Activated T-cell treated with anti-CD3 and anti-CD28 coated beads for 4 hours (primary cell): ENCODE measurements at places on chromosomes 7 and 10.

DNA sequence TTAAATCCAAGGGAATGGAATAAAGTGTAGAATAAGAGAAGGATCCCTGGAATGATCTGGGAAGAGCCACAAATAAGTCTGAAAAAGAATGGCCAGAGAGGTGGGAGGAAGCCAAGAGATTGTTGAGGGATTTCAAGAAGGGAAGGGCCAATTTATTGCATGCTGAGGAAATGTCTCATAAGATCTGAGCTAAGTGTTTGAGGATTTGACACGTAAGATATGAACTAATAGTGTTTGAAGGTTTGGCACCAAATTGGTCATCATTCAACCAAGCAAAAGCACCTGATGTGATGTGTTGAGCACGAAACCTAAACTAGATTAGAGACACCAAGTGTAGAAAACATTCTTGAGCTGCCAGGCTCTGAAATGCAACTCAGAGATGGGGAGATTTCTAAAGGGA is 97.9 kb downstream of the TSPAN12 start:
- DNase-seq, result no peak

- DNase-seq, result no peak
Measured at GRCh38 chr7:22845221-22845834, 22.7 kb upstream of the TOMM7 start.

- no peak for DNase-seq
Measured at GRCh38 chr7:1703871-1704810, 34.1 kb downstream of the ELFN1 start.

DNA sequence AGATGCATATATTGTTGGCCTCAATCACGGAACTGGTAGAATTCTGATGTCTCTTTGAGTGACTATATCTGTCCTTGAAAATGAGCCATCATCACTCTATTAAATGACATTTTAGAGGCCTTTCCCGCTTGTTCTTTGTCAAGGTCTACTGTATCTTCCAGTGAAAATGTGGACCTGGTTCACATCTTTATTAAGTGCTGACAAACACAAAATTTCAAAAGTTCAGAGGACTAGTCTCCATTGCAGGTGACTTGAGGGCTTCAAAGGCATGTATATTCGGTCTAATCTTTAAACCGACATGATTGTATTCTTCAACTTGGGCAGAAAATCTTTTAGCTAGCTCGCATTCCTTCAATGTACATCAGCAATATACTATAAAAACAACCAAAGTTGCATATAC is 36.6 kb upstream of the VWDE start:
- no peak for DNase-seq

GRCh38 chr7:142847353-142847752 is 7.5 kb upstream of the EPHB6 start:
- no peak for DNase-seq

DNA sequence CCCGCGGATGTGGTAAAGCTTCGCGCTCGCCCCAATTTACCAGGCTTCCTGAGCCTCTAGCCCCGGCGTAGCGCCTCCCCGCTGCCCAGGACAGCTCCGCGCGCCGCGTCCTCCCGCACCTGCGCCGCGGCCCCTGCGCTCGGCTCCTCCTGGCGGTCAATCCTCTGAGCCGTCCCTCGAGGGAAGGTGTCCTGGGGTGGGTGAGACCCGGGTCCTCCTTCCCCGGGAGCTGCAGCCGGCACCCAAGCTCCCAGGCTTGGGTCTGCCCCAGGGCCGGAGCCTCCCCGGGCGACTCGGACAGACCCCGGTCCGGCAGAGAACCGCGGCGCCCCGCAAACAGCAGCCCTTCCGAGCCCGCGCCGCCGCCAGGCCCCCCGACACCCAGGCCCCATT is 512 bp downstream of the OSBPL3 start:
- DNase-seq, result peak; percentile 55

DNA sequence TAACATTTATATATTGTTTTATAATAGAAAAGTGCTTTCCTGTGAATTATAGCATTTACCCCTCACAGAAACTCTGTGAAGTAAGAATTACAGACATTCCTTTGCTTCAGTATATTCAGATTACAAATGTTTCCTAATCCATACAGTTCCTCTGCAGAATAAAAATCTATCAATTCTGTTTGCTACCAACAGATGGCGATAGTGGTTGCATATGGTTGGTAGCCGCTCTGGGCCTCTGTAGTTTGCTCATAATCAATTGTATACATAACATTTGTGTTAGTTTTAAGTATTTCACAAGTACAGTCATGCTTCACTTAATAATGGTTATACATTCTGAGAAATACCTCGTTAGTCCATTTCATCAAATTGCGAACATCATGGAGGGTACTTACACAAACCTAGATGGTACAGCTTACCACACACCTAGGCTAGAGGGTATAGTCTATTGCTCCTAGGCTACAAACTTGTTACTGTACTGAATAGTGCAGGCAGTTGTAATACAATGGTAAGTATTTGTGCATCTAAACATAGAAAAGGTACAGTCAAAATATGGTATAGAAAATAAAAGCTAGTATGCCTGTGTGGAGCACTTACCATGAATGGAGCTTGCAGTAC is 94.4 kb upstream of the STEAP4 start:
- DNase-seq, result no peak

DNA sequence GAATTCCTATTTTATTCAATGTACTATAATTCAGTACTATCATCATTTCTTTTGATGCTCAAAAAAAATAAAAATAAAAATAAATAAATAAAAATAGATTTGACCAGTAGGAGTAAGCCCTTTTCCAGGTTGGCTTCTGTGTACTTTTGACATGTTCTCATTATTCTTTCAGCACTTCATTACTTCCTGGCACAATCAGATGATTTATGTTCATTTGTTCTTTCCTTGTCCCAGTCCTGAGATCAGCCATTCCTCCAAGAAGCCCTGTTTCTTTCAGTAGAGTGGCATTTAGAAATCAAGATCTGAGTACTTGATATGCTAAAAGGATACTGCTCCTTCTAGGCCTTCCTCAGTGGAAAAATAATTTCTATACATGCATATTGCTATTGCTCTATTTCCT is 20.9 kb downstream of the ARL4A start:
- DNase-seq, result no peak

GRCh38 chr7:128255271-128255670 is 14.2 kb downstream of the LEP start:
- DNase-seq, result no peak

- DNase-seq, result no peak
Measured at GRCh38 chr10:34153663-34154382, 661.3 kb downstream of the PARD3 start.

- DNase-seq, result no peak
Measured at GRCh38 chr10:33027088-33027487, 69.1 kb upstream of the ITGB1 start.

DNA sequence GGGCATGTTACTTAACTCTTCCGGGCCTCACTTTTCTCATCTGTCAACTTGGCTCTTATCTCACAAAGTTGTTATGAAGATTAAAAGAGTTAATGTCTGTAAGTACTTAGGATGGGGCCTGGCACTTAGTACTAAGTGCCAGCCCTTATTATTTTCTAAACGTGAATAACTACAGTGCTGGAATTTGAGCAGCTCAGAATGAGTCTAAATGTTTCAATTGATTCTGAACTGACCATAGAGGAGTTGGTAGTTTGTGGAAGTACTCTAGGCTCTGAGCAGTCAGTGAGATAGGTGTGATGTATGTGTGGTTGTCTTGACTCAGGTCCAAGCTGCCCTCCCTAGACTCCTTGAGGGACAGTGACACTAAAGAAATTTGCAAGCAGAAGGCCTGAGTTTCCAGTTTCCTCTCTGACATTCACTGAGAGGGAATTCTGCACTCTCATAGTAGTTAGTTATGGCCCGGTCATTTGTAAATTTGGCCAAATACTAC is 18.5 kb upstream of the JAZF1 start:
- DNase-seq, result no peak

- DNase-seq, result no peak
Measured at GRCh38 chr7:34087892-34088891, 182.9 kb downstream of the BMPER start.

GRCh38 chr7:159042581-159043101 is 102.0 kb downstream of the VIPR2 start:
- DNase-seq, result no peak

- DNase-seq, result no peak
Measured at GRCh38 chr10:6780008-6780677, 200.1 kb upstream of the PRKCQ start.

GRCh38 chr10:78302739-78302988 is 269.0 kb downstream of the RPS24 start:
- DNase-seq, result no peak

GRCh38 chr10:132571650-132572544 is 34.3 kb downstream of the INPP5A start:
- no peak for DNase-seq
